ENCODE measurements at places on chromosomes 7 and 10.

DNA sequence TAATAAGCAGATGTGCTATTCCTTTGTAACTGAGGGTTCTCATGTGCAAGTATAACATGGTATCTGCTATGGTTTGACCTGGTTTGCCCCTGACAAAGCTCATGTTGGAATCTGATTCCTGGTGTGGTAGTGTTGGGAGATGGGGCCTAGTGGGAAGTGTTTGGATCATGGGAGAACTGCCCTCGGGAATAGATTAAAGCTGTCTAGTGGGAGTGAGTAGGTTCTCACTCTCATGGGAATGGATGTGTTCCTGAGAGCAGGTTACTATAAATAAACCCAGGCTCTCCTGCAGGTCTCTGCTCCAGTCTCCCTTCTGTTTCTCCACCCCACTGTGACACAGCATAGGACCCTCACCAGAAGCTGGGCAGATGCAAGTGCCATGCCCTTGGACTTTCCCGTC, 97.7 kb downstream of the ATE1 start:
- no peak for DNase-seq

DNA sequence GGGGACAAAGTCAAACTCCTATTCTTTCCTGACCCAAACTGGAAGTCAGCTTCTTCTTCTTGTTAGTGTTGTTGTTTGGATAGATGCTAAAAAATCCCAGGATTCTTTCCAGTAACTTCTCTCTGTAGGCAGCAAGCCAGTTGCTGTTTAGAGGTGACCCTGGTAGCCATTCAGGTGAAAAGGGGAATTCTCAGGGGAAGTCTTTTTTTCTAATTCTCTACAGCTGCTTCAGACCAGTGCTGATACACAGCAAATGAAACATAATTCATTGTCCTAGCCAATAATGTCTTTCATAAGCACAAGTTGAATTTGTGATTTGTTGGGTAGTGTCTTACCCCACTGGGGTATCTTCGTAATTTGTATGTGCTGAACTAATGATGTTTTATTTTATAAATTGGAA, 357.3 kb downstream of the BBS9 start:
- no peak for DNase-seq

DNA sequence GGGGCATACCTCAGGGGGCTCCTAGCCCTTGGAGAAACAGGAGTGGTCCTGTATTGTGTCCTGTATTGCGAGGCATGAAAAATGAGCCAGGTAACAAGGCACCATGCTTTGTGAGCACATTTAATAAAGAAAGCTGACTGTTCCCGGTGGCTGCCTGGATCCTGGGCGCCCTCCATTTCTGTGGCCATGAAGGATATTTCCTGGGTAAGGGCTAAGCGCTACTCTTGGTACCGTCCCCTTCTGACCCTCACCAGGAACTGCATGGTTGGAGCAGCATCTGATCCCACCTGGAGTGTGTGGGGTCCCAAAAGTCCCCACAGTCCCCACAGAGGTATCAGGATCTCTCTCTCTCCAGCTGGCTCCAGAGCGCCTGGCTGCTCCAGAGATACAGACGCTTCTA, 139.5 kb downstream of the MAPK8 start:
- no peak for DNase-seq

DNA sequence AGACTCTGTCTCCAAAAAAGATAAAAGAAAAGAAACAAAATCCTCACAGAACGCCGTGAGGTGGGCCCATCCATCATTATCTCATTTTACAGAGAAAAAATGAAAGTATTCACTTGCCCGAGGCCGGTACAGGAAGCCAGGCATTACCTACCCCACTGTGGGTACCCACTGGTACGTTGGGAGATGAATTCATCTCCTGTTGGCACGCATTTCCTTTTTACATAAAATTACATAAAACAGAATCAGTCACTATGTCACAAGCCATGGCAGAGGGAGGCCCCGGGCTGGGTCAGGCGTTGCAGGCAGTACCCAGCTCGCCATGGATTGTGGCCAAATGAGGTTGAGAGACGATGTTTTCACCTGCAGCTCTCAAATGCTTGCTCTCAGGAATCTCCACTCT, 38.6 kb upstream of the TNRC18 start:
- no peak for DNase-seq

Data from activated T-helper 1 cell treated with anti-CD3 and anti-CD28 coated beads, Interleukin-2, amount 50 U/mL, for 16 hours (primary cell).